ENCODE measurements at places on chromosomes 1 and 21. TPM values are rescaled to one million over a fixed set of nuclear protein-coding genes. Genes with fewer than 3 reads are reported as not detected.

GRCh38 chr1:154773551-154773950 is 96.5 kb downstream of the KCNN3 start:
- DNase-seq, result no peak

GRCh38 chr1:223242382-223242955 is 99.4 kb upstream of the TLR5 start:
- no peak for DNase-seq

DNA sequence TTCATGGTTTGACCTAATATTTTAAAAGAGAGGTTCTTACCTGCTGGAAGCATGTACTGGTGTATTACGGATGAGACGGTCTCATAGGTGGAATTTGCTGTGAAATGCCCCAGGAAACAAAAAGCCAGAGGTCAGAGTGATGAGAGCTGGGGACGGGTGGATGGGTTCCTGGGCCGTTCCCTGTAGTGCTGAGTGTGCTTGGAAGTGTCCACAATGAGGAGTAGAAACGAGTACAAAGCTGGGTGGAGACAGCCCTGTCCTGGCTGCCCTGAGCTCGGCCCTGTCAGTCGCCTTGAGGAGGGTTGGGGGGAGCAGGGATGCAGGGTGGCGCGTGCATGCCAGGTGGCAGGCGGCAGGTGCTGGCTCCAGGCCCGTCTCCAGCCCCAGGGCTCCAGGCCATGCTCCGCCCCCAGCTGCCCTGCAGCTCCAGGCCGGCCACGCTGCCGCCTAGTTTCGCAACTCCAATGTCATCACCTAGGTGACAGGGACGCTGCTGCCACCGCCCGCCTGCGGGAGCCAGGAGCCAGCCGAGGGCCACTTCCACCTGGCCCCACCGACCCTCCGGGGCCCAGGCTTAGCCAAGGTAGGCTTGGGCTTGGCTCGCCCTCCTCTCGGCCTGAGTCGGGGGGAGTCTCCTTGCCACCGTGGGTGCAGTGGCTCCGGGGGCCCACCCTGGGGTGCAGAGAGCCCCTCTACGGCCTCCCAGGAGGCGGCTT is 16.4 kb downstream of the TP73 start:
- DNase-seq, result peak; percentile 41

GRCh38 chr1:118021668-118022067 is 92.1 kb downstream of the WDR3 start:
- no peak for DNase-seq

DNA sequence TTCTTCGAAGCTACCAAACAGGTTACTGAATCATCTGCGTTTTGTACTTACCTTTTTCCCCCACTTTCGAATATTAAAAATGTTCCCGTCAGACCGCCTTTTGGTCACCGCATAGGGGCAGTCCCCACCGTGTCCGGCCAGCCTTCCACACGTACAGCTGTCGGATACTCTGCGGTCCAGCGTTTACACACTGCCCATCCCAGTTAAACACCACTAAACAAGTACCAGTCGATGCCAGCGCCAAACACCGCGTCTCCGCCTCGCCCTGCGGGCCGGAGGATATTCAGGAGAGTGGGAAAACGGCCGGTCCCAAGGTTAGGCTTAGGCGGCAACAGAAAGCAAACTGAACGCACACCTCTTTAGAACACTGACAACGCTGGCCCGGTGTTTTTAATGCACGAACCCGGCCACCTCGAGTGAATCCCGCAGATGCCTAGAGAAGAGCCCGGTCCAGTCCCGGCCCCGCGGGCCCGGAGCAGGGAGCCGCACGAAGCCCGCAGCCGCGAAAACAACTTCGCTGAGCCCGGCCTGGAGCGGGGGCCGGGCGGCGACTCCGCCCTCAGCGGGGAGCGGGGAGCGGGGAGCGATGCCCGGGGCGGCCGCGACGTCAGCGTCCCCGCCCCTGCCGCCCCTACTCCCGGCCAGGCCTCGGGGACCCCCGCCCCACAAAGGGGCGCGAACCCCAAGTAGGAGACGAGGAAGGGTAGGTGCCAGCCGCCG is 730 bp upstream of the PHF13 start:
- DNase-seq, result peak; percentile 3

DNA sequence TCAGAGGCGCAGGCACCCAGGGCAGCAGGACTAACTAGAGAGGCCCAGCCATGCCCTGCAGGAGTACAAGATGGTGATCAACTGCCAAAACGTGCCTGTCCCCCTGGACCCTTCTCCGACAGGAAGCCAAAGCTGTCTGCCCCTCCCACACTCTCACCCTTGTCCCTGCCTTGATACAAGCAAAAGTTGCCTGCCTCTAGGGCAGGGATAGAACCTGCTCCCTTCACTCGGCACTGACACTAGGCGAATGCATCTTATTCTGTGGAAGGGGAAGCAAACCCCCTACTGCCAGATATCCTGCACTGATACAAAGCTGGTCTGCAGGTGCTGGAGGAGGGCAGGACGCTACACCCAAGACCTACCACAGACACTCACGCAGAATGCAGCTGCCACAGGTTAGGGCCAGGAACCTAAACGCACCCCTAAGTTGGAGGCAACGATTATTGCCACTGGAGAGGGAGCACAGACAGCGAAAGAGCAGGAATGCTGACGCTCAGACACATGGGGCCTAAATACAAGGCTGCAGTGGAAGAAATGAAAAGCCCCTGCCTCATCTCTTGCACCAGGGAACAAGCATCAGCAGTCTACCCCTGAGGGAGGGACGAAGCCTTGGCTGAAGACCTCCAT is 3.7 kb downstream of the TARBP1 start:
- no peak for DNase-seq

KIAA1614 gene
- total RNA-seq, result 0.49 TPM

DNA sequence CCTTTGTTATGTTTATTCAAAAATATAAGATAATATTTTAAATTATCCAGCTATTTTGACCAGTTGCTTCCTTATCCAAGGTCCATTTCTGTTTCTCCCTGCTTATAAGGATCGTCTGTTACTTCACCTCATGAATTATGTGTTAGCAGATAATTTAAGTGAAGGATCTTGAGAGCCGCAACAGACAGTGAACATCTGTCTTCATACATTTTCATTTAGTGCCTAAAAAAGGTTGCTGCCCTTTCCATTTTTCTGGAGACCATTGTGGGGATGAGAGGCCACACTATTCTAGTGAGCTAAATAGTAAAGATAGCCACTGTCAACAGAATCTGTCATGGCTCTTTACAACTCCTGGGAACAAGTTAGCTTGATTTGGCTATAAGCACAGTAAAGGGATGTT is 154.0 kb downstream of the CLEC20A start:
- no peak for DNase-seq

CLCA1 gene
- not detected for total RNA-seq

GNG4 gene
- 5.2 TPM for total RNA-seq

- no peak for DNase-seq
Measured at GRCh38 chr1:62384276-62385005, 52.4 kb upstream of the USP1 start.

- peak; percentile 61 for DNase-seq
Measured at GRCh38 chr1:27102707-27103468, 52.0 kb downstream of the SLC9A1 start.

DNA sequence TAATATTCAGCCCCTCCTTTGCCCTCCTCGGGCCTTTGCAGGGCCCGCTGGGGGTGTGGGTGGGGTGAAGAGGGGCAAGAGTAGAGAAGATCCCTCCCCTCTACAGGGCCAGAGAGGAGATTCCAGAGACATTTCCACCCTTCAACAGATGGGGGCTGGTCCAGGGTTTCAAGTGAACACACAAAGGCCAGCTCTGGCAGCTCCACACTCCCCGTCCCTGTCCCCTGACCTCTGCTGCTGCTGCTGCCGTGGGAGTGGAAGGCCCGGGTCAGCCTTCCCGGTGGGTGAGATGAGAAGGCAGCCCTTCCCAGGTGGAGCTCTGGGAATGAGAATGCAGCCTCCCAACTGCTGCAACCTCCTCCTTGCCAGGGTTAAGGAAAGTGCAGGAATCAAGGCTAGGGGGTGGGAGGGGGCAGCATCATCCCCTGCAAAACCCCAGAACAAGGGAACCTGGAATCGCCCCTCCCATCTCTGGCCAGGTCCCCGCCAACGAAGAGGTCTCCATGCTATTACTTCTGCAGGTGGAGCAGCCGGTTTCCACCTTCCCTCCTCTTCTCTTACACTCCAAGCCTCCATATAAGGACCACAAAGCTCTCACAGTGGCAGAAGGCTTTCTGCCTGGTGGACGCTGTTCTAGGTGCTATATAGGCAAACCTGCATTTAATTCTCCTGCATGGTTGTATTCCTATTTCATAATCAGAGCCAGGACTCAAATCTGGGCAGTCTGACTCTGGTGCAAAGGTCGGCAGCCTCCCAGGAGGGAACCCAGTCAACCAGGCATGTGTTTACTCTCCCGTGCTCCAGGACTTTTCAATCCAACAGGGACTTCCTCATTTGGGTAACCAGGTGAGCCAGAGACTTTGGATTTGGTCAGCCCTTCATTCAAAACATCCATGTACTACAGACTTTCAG is 22.9 kb upstream of the ARHGEF10L start:
- no peak for DNase-seq

BACE2 gene
- total RNA-seq, result 0.44 TPM

DNA sequence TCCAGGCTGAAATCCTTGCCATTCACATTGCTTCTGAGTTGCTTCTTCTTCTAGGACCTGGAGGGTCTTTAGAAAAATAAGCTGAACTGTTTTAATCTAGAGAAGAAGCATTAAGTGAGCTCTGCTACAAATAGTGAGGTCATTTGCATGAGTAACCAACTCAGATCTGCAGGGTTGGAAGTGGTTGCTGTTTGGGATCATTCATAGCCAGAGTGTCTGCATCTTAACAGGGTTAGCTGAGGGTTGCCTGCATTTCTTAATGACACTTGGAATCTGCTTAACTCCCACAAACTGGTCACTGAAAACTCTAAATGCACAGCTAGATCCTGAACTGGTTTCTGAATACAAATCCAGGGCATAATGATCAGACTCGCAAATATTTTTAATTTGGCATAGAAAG is 9.9 kb downstream of the CNIH3 start:
- DNase-seq, result no peak

DNA sequence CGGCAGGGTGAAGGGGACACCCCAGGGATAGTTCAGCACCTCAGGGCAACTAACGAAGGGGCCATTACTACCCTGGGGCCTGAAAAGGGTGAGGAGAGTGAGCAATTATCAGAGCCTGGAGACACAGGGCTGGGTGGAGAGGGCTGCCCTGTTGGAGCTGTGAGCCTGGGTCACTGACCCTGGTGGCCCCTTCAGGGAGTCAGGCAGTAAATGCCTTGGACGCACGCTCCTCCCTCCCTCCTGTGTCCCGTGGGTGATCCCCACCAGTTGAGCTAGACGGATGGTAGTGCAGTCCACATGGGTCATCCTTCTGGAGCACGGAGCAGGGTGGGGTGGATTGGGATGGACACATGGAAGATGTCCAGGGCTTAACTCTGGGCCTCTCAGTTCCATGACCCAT is 305.3 kb downstream of the PTPRU start:
- DNase-seq, result no peak

GRCh38 chr1:12596007-12596821 is 21.8 kb downstream of the DHRS3 start:
- DNase-seq, result no peak

FCRL1 gene
- total RNA-seq, result not detected

LCE2C gene
- total RNA-seq, result not detected

OLIG2 gene
- total RNA-seq, result not detected

UBL4B gene
- total RNA-seq, result not detected

DNA sequence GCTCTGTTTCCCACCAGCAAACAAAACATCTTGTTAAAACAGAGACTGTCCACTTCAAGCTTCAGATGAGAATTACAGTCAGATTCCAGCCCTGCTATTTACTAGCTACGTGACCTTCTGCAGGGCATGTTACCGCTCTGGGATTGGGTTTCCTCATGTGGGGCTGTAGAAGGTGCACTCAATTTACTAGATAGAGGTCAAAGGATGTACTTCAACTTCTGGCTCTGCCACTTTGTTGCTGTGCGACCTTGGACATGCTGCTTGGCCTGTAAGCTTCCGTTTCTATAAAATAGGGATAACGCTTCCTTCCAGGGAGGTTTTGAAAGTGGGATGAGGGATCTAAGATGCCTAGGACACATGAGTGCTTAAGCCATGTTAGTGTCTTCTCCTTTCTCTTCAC is 46.0 kb upstream of the LRIG2 start:
- no peak for DNase-seq

GRCh38 chr21:26421724-26422123 is 151.4 kb downstream of the CYYR1 start:
- no peak for DNase-seq

DNA sequence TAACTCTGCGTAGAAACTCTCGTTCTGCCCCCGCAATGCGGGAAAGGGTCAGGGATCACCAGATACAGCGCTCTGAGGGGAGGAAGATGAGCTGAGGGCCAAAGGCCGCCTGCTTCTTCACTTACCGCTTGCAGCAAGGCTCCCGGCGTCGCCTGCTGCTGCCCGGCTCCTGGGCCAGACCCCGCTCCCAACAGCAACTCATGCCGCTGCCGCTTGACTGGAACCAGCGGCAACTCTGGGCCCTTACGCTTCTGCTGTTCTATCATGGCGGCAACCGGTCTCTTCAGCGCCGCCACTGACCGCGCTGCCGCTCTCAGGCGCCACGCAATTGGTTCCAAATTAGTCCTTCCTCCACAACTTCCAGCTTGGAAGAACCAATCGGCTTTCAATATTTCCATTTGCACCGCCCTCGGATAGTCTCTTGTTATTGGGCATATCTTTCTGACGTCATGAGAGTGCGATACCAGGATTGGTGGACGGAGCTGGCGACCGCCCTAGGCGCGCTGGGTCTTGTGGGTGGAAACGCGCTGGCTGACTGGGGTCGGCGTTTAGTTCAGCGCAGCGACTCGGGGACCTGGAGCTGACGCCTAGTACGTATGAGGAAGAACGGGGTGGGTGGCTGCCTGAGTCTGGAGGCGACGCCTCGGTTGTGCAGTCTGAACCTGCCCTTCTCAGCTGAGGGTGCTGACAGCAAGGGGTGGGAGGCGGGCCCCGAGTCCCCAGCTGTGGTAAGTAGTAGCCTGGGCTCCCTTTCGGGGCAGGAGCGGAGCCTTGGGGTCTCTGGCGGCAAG is at the start of the genes SNRNP40 and ZCCHC17:
Gene SNRNP40, minus strand, starts transcription at position 303 of the 791 bp plus-strand sequence. Its CDS starts 37 bp downstream, at position 266.
Gene ZCCHC17, plus strand, starts transcription at position 547 of the 791 bp plus-strand sequence. CDS start 13,067 bp downstream, outside the sequence.
- peak; percentile 98 for DNase-seq

TMEM53 gene
- total RNA-seq, result 2.5 TPM

DNA sequence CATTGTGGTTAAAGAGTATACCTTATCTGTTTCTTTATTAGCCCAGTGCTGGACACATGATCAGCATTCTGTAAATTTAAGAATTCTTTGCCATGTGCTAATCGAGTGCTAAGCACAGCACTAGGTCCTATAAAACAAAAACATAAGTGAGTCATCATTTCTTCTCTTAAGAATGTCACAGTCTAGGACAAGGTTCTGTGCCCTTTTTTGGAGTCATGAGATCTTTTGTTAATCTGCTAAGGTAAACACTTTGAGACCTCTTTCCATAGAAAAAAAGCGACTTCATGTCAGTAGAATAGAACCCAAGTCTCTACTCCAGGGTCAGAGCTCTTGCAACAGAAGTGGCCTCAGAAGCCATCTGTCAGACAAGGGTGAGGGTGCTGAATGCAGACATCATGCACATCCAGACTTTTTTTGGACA is 70.0 kb upstream of the NFIA start:
- no peak for DNase-seq
